Activated CD4-positive, CD25-positive, alpha-beta regulatory T cell (primary cell): ENCODE measurements at places on chromosomes 7 and 10.
A peak's percentile ranks its signal among the peaks of the same experiment; 100 is the strongest.

DNA sequence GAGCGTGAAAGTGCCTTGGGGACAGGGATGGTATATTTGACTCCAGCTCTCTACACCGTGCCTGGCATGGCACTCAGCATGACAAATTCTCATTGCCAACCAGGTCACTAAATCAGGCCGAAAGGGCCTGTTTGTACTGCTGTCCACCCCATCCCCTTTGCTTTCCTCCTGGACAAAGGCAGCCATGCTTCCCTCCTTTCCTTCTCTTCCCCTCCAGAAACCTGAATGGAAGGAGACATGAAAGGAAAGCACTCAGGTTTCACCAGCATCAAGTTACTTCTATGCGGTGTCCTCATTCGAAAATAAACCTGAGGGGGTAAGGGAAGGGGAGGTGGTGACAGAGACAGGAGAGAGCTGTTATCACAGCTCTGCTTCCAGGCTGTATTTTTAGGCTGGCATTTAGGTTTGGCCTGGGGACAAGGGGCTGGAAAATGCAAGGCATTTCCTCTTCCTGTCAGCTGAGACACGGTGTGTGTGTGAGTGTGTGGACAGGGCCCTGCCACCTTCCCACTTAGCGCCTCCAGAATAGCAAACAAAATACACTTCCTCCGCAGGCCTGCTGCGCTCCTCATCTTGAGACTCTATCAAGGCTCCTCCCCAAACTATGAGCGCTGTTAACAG lies 79.9 kb upstream of the COL13A1 start:
- DNase-seq = no peak

GRCh38 chr10:119315128-119316001 lies 108.0 kb downstream of the GRK5 start:
- DNase-seq = peak; percentile 10

DNA sequence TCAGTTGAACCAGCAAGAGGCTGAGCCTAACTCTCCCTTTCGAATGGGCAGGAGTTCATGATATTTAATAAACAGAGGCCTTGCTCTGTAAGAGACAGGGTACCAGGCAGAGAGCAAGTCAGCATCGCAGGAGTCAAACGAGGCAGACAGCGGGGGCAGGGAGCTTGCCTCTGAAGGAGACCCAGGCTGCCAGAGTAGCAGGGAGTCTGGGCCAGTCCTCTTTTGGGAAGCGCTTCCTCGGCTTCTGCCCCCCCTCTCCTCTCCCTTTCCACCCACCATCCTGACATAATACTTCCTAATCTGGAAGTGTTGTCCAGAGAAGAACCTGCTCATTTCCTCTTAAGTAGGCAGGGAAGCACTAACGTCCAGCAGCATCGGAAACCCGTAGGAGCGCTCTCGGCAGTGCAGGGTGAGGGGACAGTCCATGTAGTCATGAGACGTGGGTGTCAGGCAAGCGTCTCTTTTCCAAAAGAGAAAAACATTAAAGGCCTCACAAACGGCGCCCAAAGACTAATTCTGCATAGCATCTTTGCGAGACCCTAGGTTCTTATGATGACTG lies 171.1 kb downstream of the EGFR start:
- DNase-seq = no peak

GRCh38 chr7:84820481-84820880 lies 366.4 kb downstream of the SEMA3D start:
- DNase-seq = no peak

- no peak for DNase-seq
These were observed 20.2 kb upstream of the ADD3 start for GRCh38 chr10:109987452-109988211.

GRCh38 chr7:88339195-88339922 lies 32.7 kb upstream of the STEAP4 start:
- DNase-seq = no peak

- DNase-seq = no peak
These were observed 112.1 kb upstream of the SDK1 start for GRCh38 chr7:3188946-3189345.

DNA sequence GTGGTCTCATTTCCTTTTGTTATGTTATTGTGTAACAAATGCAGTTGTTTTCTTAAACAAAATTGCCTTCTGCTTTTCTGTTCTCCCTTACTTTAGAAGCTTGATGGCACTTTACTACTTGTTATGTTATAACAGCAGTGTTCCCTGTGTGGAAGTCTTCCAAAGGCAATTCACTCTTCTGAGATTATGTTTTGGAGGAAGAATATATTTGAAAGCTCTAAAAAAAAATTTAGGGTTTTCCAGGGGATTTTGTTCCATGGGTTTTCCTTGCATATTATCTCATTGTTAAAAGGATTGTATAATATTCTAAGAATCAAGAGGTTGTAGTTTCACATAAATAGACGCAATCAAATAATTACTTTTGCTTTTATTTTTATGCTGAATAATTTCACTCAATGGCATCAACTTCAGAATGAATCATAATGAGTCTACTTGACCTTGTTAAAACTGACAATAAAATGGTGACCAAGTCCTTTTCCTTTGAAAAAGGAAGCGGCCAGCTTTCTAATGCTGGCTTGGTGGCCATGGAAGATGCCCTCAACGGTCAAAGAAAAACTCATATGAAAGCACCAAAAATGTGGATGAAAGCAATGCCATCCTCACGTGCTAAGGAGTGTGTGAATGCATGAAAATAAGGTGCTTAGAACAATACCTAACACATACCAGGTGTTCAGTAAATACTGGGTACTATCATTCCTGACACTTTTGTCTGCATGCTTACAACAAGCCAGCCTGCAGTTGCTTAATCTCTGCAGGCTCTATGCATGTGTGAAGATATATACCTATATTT lies 92.4 kb upstream of the KLF6 start:
- DNase-seq = no peak

DNA sequence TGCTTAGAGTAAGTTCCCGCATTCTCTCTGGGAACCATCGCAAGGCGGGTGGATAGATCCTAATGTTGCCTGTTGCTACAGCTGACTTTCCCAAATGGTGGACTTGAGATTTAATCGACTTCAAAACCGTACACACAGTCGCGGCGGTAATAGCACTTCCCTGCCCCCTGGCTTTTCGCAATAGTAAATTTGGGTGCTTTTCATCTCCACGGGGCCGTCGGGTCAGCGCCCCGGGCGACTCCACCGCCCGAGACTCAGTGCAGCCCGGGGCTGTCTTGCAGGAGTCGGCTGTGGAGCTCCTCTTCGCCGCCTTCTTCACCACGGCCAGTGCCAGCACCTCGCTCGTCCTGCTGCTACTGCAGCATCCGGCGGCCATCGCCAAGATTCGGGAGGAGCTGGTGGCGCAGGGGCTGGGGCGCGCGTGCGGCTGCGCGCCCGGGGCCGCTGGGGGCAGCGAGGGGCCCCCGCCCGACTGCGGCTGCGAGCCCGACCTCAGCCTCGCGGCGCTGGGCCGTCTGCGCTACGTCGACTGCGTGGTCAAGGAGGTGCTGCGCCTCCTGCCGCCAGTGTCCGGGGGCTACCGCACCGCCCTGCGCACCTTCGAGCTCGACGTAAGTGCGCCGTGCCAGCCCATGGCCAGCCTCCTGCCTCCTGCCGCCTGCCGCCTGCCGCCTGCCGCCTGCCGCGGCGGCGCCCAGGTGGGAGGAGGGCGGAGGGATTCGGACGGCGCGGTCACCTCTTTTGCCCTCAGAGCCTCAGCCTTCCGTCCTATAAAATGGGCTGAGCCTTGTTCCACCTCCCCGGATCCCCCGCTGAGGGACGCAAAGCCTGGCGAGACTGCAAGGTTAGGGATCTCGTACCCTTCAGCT lies 5.3 kb downstream of the CYP26C1 start:
- no peak for DNase-seq

DNA sequence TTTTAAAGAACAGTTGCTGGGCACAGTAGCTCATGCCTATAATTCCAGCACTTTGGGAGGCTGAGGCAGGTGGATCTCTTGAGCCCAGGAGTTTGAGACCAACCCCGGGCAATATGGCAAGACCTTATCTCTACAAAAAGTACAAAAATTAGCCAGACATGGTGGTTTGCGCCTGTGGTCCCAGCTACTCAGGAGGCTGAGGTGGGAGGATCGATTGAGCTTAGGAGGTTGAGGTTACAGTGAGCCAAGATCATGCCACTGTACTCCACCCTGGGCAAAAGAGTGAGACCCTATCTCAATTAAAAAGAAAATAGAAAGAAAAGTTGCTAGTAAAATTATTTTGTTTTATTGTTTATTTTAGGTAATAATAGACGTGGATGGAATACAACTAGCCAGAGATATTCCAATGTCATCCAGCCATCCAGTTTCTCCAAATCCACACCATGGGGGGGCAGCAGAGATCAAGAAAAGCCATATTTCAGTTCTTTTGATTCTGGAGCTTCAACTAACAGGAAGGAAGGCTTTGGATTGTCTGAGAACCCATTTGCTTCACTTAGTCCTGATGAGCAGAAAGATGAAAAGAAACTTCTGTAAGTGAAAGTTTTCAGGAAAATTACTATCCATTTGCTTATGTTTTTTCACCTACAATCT lies 3.0 kb downstream of the NUP42 start:
- no peak for DNase-seq

- DNase-seq = no peak
These were observed 154.8 kb downstream of the GRK5 start for GRCh38 chr10:119362122-119362521.

DNA sequence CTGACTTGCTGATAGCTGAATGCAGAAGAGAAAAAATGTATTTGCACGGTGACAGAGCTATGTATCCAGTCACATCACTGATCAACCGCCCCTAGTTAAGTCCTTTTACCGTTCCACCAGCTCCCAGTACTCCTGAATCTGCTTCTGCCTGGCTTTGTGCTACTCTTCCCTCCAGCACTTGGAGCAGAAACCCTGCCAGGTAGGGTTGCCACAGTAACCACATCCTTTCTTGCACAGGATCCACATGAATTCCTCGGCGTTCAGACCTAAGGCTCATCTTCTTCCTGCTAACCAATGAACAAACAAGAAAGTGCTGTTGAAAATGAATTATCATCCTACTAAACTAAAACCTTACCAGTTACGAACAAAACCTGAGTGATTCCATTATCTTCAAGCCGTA lies 52.0 kb upstream of the KCTD7 start:
- DNase-seq = no peak

DNA sequence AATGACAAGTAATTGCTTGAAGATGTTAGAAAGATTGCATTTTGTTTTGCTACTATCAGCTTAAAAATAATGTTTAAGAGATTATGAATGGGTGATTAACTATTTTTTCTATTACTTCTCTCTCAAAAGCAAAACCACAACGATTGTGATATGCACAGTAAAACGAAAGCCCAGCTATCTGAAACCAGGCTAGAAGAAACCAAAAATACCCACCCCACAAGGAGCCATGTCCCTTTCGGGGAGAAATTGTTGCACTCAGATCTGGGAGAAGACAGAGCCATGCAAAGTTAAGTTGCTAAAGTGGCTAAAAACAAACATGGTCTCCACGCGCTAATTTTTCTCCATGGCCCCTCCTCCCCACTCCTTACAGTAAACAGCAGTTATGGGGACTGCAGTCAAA lies 173.6 kb downstream of the RPS24 start:
- no peak for DNase-seq

GRCh38 chr7:87600130-87601124 lies at the start of gene ABCB1:
Gene ABCB1 (minus strand): TSS chr7:87600884. CDS start chr7:87600184, 700 bp downstream.
- no peak for DNase-seq

DNA sequence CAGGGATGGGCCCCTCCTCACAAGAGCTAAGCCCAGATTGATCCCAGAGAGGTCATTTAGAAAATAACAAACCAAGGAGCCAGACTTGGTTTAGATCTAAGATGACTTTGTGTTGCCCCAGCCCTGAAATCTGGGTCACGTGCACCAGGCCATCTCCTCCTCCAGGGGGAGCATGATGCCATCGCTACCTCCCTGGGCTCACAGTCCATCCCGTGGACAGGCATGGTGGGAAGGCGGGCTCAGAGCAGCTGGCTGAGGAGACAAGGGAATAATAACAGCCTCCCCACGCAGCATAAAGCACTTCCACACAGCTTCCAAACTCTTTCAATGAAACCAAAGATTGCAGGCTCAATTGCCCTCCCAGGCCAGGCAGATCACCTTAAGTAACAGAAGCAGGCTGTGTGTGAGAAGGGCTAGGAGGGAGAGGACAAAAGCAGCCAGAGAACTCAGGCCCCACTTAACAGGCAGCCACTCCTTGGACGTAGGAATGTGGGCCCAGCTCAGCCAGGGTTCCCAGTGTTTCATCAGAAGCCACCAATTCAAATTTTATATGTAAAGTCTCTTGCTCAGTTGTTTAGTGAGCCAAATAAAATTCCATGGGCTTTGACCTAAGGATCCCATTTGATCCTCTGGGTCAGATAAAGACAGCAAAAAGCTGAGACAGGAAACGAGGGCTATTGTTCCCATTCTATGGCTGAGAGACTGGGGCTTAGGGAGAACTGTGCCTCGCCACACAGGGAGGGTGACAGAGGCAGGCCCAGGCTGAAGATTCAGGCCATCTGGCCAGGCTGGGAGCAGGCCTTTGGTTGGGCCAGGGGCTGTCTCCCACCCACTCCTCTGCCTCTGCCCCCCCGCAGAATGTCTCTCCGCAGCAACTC lies 100.2 kb downstream of the COL13A1 start:
- no peak for DNase-seq

GRCh38 chr7:27944643-27945042 lies 204.7 kb downstream of the TAX1BP1 start:
- DNase-seq = no peak

DNA sequence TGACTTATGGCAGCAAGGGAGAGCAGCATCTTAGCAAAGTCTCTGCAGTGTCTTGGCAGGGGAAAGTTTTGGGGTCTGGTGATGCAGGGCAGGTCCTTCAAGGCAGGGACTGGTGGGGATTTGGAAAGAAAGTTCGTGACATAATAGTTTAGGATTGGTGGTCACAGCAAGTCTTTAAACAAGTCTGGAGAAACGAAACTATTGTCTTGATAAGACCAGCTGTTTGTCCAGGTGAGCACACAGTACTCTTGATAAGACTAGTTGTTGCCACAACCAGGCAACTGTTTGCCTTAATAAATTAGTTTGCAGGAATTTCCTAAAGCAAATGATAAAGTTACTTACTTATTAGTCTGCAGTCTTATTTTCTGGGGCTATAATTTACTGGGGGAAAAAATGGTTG lies 136.1 kb downstream of the AKR1D1 start:
- no peak for DNase-seq

DNA sequence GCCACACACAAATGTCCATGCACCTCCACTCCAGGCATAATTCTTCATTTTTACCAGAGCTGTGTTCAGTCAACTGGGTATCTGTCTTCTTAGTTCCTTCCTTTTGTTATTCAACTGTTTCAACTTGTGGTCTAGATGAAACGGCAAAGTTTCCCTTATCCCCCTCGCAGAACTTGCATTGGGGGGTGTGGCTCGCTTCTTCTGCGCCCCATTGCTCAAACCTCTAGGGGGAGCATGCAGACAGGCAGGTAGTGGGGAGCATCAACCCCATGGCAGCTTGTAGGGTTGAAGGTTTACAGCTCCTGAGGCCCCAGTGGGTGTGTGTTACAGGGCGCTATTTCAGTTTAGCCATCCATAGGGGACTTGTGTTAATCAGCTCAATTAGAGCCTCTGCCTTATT lies 38.3 kb upstream of the COBL start:
- DNase-seq = no peak

GRCh38 chr7:36597090-36597773 lies 127.1 kb downstream of the AOAH start:
- DNase-seq = no peak

- DNase-seq = no peak
These were observed 6.3 kb upstream of the C7orf33 start for GRCh38 chr7:148584154-148584827.
